ENCODE measurements at places on chromosomes 2 and 18.

DNA sequence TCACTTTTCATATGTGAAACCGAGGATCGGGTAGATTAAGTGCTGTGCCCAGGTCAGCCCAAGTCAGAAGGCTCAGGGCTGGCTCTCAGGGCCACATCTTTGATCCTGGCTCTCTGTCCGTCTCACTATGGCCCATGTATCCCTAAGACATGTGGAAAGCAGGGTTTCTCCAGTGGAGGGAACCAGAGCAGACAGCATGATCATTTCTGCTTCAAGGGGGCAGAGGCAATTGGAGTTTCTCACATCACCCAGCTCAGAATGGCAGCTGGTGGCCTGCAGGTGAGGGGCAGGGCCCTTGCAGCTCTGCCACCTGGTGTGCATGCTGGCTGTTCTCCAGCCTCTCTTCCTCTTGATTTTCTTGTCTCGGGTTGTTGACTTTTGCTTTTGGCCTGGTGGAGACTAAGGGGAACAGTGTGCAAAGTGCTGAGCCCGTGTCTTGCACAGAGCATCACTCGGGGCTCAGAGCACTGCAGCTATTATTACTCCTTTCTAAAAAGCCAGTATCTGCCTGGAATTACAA, 27.0 kb downstream of the LDLRAD4 start:
- no peak for DNase-seq

DNA sequence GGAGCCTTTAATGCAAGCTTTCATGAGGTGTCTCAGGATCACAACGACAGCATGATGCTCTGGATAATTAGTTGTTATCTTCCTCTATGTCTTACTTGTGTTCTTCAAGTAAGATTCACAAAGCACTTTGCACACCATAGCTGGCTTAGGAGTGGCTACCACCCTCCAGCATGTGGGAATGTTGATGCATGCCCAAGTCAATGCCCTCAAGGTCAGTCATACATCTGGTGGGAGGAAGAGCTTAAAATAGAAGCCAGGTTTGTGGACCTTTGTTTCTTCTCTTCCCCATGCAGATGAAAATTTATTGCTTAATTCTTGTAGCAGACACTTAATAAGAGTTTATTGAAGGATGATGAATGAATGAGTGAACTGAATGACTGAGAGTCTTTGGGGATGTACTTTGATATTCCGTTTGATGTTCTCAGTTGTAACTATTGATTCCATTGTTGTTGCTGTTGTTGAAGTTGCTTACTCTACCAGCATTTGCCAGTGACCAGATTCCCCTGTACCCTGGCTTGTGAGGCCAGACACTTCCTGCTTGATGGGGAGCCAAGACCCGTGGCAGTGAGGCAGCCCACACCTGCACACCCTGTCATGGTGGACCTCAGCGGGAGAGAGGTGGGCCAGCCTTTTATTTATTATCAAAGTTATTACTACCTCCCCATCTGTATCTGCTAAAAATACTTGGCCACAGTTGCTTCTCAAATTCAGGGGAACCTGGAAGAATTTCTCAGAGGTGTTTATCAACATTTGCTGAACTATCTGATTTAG, 137.8 kb downstream of the LAMA3 start:
- DNase-seq, result no peak

- peak; percentile 54 for DNase-seq
Measured at GRCh38 chr2:202588647-202589581, 45.9 kb upstream of the FAM117B start.

- DNase-seq, result no peak
Measured at GRCh38 chr2:166841679-166842078, 46.6 kb upstream of the XIRP2 start.

DNA sequence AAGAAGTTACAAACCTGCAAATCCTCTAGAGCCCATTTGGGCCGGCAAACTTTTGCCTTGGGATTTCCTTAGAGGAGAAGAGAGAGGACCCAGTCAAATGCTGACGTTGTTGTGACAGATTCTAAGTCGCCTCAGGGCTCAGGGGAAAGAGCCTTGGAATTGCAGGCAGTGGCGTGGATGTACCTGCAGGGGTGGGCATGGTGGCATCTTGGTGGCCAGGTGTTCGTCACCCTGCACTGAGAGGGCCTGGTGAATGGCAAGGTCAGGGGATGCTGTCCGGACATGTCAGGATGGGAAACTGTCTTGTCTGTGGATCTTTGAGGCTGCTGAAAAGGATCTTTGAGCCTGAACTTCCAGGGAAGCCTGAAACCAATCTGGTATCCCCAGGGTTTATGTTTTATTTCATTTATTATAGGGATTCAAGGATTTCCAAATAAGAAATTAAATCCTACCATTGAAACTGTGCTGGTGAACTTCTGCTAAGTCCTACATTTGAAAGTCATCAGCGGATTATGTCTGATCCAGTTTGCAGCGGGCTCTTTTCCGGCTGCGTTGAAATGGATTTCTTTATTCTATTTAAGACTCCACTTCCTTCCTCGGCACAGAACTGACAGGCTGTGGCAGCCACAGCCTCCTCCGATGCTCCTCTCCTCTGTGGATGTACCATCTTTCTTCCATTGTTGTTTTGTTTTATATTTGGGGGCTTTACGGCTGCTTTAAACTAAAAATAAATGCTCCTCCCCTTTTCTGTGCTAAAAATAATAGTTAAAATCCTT, 207.6 kb downstream of the AGAP1 start:
- DNase-seq, result no peak

DNA sequence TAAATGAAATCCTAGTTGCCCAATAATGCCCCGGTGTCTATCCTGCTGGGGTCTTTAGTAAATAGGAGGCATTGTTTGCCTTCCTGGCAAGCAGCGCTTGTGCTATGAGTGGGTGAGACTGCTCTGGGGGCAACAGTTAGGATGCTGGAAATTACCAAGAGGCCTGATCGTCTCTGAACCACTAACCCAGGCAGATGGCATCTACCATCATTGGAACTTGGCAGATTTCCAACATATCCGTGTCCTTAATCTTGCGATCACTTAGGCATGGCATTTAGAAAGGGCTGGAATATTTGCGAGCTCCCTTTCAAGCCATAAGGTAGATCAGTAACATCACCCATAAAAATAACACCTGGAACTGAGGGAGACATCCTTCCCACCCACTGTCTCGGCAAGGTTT, 18.8 kb upstream of the SH3RF3 start:
- no peak for DNase-seq

DNA sequence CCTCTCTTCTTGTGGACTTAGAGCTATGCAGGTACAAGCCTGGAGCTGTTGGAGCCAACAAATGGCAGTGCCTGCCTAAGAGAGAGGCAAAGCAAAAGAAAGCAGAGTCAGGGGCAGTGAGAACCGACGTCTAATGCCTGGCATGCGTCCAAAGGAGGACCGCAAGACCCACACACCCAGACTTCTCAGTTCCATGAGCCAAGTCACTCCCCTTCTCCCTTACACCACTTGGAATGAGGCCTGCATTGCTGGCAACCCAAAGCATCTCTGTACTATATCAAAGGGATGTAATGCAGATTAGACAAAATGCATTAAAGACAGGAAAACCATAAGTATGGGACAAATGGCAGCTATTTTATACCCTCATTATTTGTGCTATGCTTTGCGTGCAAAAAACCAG, 49.9 kb upstream of the RNU4ATAC start:
- DNase-seq, result no peak

GRCh38 chr2:207960911-207961310, 64.4 kb downstream of the PLEKHM3 start:
- DNase-seq, result no peak

- no peak for DNase-seq
Measured at GRCh38 chr2:38021589-38021988, 54.4 kb downstream of the CYP1B1 start.

- no peak for DNase-seq
Measured at GRCh38 chr2:186721956-186722355, 28.1 kb downstream of the FAM171B start.

DNA sequence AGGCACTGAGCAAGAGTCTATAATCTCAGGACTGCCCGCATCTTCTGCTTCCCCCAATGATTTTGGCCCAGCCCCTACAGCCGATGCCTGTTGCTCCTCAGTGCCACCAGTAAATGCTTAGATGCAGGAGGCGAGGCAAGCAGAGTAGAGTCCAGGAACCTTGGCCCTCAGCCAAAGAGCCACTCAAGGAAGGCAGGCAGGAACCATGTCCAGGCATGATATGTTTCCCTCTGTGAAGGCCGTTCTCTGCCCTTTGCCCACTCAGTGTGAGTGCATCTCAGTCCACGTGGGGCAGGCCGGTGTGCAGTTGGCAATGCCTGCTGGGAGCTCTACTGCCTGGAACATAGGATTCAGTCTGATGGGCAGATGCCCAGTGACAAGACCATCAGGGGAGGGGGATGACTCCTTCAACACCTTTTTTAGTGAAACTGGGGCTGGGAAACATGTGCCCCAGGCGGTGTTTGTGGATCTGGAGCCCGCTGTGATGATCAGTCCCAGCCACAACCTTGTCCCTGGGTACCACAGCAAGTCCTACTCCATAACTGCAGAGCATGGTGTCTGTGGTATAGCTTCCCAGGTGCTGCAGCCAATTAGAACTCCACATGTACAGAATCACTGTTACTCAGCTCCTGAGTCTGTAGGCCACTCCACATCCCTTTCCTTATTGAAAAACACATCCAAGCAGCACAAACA, 9.7 kb upstream of the DNAJB2 start:
- DNase-seq, result no peak

DNA sequence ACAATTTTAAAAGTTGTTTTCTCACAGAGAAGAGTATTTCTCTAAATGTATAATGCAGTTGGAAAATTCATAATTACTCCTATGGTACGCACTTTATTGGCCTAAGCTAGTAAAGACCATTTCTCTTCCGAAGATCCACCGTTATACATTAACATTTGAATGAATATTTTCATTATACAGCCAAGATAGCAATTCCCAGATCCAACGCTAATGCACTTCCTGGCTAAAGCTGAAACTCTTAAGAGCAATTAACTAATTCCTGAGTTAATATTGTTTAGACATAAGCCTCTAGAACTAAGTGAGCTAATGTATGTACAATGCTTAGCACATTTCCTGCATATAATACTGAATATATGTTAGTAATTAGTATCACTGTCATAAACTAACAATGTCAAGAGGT, 56.2 kb downstream of the PDK1 start:
- DNase-seq, result no peak

- no peak for DNase-seq
Measured at GRCh38 chr18:44356566-44357157, 324.0 kb upstream of the SETBP1 start.

DNA sequence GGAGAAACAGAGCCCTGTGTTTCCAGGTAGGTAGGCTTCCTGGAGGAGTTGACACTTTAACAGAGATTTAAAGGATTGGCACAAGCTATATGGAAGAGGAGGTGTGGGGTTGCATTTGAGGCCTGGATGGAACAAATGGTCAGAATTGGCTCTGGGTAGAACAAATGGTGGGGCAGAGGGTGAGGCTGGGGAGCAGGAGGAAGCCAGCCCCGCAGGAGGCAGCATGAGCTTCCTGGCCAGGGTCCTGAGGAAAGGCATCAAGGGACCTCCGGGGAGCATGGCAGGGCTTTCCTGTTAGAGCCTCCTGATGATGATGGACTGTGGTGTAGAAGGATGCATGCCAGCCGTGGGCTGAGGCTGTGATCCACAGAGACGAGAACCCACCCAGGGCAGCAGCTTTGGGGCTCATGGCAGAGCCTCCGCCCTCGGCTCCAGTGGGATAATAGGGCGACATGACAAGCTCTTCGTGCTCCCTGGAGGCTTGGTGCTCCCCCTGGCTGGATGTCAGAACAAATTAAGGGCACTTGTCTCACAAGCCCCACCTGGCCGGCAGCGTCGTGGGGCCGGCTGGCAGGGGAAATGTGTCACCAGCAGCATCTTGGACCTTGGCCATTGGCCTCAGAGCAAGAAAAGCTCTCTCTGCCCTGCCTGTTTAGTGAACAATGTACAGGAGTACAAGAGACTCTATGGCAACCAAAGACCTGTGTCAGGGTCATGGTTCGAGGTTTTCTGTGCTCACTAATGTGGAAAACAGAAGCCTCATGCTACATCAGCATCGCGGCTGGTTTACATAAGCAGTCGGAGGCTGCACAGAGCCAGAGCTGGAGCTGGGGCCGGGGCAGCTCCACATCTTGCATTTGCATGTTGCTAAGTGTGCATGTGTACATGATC, 153.5 kb downstream of the MYCN start:
- DNase-seq, result no peak

- DNase-seq, result no peak
Measured at GRCh38 chr2:145012806-145013205, 492.9 kb upstream of the ZEB2 start.

DNA sequence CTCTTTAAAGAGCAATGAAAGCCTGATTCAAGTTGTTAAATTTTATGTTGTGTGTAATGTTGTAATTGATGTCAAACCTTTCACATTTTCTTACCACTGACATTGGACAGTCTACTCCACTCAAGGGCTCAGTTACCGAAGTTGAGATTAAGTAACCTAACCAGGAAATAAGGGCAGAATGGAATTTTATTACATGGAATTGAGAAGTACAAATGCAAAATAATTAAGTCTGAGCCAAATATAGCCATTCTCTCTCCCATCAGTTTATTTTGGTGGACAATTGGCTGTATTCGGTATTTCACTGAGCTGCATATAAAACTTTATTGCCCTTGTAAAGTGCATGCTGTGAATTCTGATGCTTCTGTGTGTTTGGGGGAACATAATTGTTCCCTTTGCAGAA, 231.5 kb downstream of the TTC32 start:
- no peak for DNase-seq

DNA sequence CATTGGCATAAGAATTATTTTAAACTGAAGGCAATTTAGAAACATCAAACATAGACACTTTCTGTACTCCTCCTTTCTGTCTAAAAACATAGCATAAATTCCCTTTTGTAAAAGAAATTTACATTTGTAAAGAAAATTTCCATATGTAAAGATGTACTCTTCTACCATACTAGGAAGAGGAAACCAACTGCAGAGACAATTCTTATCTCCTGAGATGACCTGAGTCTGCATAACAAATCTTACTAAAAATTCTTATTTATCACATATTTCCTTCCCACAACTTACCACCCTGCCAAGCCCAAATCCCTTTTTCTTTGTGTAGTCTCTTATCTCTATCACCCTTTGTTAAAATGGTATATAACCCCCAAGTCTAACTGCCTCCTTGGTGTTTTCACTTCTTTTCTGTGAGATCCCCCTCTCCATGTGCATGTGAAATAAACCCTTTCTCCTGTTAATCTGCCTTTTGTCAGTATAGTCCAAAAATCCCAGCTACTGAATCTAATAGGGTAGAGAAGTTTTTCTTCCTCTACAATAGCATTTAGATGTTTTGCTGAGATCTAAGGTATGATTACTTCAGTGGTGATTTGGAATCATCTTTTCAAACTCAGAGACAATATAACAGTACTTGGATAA, 81.0 kb downstream of the CHN1 start:
- DNase-seq, result no peak

- DNase-seq, result peak; percentile 55
Measured at GRCh38 chr2:100142393-100142792, at the start of gene AFF3. AFF3 (minus strand) TSS chr2:100142590; CDS start chr2:100104454, 38,136 bp downstream.

- DNase-seq, result no peak
Measured at GRCh38 chr18:3454365-3455089, 4.6 kb downstream of the TGIF1 start.

- no peak for DNase-seq
Measured at GRCh38 chr2:205778356-205778755, 96.1 kb downstream of the NRP2 start.

- no peak for DNase-seq
Measured at GRCh38 chr18:70421471-70422390, 132.9 kb downstream of the SOCS6 start.

- no peak for DNase-seq
Measured at GRCh38 chr2:133576714-133577113, 8.5 kb upstream of the NCKAP5 start.

GRCh38 chr2:30971231-30972025, 164.2 kb upstream of the CAPN13 start:
- DNase-seq, result no peak

- no peak for DNase-seq
Measured at GRCh38 chr2:159134979-159135378, 151.5 kb downstream of the WDSUB1 start.
